ENCODE measurements at places on chromosomes 4 and X.

- no peak overlapping the region for H3K4me3 ChIP-seq
- H3K4me1 ChIP-seq: no peaks in the 10 kb centered on the region
- no peaks in the 10 kb centered on the region for H3K27me3 ChIP-seq
- no peak for ATAC-seq
- H3K36me3 ChIP-seq: no peaks in the 10 kb centered on the region
- H3K27ac ChIP-seq: no peak overlapping the region
These were observed 47.5 kb upstream of the SPANXN4 start for GRCh38 chrX:142978130-142978684.

- H3K27me3 ChIP-seq: peaks cover 4% of the 10 kb centered on the region
- H3K4me3 ChIP-seq: no peak overlapping the region
- no peaks in the 10 kb centered on the region for H3K4me1 ChIP-seq
These were observed 209.7 kb upstream of the BOD1L1 start for GRCh38 chr4:13836946-13837912.

DNA sequence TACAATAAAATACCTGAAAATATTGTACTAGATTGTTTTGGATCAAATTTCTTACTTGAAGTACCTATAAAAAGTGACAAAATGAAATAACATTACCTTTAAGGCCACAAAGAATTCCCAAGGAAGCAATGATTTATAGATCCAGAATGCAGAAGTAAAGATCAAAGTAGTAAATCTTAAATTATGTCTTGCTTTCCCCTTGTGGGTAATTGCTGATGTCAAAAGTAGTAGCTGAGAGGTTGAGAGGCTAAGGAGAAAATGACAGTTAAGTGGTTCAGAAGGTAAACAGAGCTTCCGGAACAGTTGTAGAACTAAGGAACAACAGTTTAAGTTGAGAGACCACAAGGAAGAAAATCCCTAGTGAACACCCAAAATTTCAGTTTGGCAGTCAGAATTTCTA is 358.3 kb downstream of the GABRG1 start:
- H3K4me3 ChIP-seq: no peak overlapping the region
- ATAC-seq: no peak
- H3K4me1 ChIP-seq: no peaks in the 10 kb centered on the region
- no peak overlapping the region for H3K27ac ChIP-seq
- H3K36me3 ChIP-seq: no peaks in the 10 kb centered on the region

DNA sequence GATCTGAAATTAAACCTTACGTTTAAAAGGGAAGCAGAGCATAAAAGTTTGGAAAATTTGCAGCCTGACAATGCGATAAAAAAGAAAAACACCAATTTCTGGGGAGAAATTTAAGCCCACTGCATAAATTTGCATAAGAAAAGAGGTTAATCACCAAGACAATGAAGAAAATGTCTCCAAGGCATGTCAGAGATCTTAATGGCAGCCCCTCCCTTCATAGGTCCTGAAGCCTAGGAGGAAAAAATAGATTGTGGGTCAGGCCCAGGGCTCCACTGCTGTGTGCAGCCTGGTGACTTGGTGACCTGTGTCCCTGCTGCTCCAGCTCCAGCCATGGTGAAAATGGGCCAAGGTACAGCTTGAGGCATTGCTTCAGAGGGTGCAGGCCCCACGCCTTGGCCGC is 264.0 kb upstream of the CT83 start:
- H3K27ac ChIP-seq: no peak overlapping the region
- H3K36me3 ChIP-seq: no peaks in the 10 kb centered on the region
- no peaks in the 10 kb centered on the region for H3K4me1 ChIP-seq

- H3K27me3 ChIP-seq: no peaks in the 10 kb centered on the region
- no peak overlapping the region for H3K4me3 ChIP-seq
- ATAC-seq: no peak
- H3K27ac ChIP-seq: no peak overlapping the region
These were observed 90.0 kb upstream of the AFAP1 start for GRCh38 chr4:8029689-8030088.

- H3K4me1 ChIP-seq: peaks cover 19% of the 10 kb centered on the region
- no peaks in the 10 kb centered on the region for H3K27me3 ChIP-seq
- H3K36me3 ChIP-seq: no peaks in the 10 kb centered on the region
- no peak for ATAC-seq
- no peak overlapping the region for H3K4me3 ChIP-seq
These were observed 8.6 kb upstream of the KIAA0232 start for GRCh38 chr4:6773616-6774540.

- no peaks in the 10 kb centered on the region for H3K27me3 ChIP-seq
- ATAC-seq: no peak
- H3K4me1 ChIP-seq: no peaks in the 10 kb centered on the region
- peaks cover 90% of the 10 kb centered on the region for H3K36me3 ChIP-seq
These were observed 53.8 kb downstream of the TNIP2 start for GRCh38 chr4:2702361-2702760.

Data from activated T-helper 17 cell treated with anti-CD3 and anti-CD28 coated beads, Interleukin-2, amount 50 U/mL, for 72 hours (primary cell).